ENCODE measurements at places on chromosomes 5 and 9.
A peak's percentile ranks its signal among the peaks of the same experiment; 100 is the strongest.

DNA sequence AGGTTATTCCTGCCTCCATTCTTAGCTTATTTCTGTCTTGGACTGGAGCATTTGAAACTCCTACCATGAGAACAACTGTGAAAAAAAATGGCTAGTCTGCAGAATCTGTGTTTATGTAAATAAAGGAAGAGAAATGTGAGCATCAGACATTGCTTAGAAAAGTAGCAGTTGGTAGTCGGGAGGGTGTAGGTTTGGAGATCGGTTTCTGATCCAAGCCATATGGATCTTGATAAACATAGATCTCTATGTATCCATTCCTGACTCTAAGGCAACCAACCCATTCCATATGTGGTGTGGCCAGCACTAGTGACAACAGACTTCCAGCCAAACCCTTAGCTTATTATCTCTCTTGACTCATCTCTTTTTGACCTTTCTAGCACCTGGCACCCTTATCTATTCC lies 127.1 kb downstream of the NMUR2 start:
- no peak for DNase-seq

DNA sequence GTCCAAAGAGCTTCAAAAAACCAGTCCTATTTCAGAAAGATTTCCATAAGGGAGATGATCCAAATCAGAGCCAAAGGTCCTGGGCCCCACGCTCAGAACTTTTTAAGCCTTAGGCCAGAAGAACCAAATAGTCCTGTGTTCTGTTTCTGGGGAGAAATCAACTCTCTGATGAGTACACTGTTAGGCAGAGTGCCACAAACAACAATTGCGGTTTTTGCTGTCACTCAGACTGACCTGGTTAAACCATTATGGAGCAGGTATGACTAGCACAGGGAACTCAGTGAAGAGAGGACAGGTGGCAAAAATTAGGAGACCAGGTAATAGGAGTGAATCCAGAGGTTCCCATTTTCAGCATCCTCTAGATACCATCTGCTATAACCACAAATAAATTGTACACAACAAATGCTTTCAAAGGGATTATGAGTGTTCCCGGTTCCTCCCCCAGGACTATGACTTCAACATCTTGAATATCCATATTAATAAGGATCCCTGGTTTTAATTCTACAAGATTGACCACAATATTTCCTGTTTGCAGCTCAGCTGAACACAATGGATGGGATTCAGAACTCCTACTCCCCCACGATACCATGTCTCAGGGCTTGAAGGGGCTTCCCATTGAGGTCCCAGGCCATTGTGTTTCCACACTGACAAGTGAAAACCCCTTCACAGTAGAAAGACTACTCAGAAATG lies 52.1 kb upstream of the FREM1 start:
- DNase-seq, result no peak

- DNase-seq, result no peak
Measured at GRCh38 chr5:146339715-146340259, 1.1 kb downstream of the POU4F3 start.

DNA sequence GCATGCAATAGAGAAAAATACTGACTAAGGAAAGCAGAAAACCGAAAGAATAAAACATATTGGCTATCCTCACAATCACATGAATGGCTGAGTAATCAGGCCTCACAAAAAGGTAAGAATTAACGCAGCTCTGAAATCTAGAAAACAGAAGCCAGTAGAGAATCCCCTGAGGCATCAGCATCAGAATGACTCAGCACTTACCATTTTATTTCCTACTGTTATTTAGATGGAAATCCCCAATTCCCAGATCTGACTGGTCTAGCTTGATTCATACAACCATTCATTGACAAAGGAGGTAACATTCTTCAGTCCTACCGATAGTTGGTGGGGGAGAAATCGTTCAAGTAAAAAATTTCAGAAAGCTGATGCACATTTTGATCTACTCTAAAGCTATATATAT lies 1408.4 kb upstream of the WWC1 start:
- no peak for DNase-seq

DNA sequence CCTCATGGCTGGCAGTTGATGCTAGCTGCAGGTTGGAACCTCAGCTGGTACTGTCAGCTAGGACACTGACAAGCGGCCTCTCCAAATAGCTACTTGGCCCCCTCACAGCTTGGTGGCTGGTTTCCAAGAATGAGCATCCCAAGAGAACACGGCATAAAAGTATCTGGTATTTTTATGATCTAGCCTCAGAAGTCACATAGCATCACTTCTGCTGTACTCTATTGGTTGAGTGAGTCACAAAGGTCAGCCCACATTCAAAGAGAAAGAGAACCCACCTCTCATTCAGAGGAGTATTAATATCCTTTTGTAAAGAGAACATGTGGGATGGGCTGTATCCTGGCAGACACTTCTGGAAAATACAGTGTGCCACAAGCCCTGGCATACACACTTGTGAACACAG lies 6.0 kb upstream of the SIL1 start:
- no peak for DNase-seq

GRCh38 chr9:125475385-125475784 lies 213.8 kb downstream of the GAPVD1 start:
- no peak for DNase-seq

DNA sequence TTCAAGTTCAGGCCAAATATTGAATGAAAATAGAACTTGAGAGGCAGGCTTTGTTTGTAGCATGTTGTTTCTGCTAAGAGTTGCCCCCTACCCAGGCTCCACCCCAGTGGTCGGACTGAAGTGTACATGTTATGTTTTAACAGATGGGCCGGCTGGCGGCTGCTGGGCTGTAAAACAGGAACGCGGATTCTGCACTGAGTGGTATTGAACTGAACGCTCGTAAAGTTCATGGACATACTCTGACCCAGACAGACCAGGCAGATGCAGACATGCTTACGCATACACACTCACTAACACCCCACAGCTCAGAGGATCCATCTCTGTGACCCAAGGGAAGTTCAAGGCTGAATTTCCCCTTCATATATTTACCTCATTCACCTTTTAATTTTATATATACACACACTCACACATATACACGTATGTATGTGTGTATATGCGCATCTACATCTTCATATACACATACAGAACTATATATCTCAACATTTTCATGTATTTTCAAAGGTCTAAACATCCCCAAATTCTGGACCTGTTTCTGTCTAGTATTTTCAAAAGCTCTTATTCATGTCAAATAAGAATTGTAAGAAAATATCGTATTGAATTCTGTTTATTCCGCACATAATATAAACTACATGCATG lies 1.4 kb downstream of the MARCHF3 start:
- DNase-seq, result peak; percentile 24

- DNase-seq, result no peak
Measured at GRCh38 chr5:180302256-180302655, 10.4 kb upstream of the MAPK9 start.

- no peak for DNase-seq
Measured at GRCh38 chr9:84070590-84070989, 90.0 kb downstream of the RMI1 start.

DNA sequence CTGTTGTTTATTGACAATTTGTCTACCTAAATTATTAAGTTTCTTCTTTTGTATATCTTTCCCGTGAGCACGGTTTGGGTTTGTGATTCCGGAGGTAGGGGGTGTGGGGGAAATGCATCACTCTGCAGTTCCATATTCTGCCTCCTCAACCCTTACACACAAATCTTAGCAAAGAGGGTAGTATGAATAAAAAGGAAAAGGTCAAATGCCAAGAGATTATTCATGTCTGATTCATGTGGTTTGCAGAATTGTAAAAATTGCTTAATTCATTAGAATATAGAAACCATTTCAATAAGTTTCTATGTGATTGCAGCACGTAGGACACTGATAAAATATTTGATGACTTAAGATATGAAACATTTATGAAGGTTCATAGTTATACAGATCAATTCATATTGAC lies 601.9 kb downstream of the SEMA5A start:
- DNase-seq, result no peak

DNA sequence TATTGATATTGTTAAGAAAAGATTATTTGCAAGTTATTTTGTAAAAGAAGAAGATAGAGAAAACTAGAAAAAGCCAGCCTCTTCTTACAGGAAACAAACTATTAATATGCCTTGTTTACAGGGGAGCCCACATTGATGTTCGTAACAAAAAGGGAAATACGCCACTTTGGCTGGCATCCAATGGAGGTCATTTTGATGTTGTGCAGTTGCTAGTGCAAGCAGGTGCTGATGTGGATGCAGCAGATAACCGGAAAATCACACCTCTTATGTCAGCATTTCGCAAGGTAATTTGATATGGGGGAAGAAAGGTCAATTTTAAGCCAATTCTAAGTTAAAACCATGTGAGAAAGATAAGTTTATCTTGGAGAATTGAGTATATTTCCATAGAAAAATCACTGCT lies 37.6 kb upstream of the EIF4EBP3 start:
- DNase-seq, result no peak

- no peak for DNase-seq
Measured at GRCh38 chr9:137387891-137388560, 34.9 kb downstream of the EXD3 start.

GRCh38 chr9:20524776-20525175 lies 97.5 kb downstream of the MLLT3 start:
- DNase-seq, result no peak

DNA sequence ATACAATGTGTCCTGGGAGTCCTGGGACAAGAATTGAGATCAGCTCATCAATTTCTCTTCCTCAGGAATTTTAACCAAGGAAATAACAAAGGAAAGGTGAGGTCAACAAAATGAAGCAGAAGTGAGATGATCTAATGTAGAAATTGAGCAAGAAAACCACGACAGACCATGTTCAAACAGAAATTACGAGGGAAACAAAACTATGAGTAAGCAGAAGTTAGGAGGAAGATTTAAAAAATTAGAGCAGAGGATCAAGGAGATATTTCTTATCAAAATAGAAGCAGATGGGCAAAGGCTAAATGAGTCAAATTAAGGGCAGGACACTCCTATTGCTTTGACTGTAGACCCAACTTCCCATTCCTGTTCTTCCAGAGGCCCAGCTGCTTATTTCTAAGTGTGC lies 97.4 kb downstream of the HINT1 start:
- no peak for DNase-seq

GRCh38 chr5:8993031-8993430 lies 552.8 kb downstream of the SEMA5A start:
- peak; percentile 18 for DNase-seq

DNA sequence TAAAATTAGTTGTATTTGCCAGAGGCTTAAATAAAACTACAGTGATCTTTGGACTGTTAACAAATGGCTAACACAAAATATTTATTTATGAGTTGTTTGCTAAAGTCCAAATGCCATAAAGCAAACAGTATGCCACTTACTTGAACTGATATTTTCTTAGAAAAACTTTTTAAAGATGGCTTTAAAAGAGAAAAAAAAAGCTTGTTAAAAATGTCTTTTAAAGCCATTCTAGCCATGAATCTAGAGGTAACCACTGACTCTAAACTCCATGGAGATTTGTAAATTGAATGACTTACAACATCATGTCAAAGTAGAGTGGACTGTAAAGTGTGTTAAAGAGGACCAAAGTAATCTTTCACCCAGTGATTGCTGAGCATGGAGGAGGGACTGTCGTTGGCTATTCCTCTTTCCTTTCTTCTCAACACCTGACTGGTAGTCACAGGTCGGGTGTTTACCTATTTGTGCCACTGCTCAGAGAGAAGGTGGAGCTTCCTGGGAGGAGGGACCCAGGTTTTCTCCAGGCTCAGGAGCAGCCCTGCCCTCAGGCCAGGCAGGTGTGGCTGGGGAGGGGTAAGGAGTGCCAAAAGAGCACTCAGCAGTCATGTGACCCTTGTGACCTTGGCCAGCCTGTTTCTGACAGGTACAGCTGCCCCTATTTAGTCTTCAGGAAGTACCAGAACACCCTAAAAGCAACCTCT lies 69.1 kb upstream of the TJP2 start:
- DNase-seq, result no peak

GRCh38 chr5:110590187-110590586 lies 136.3 kb downstream of the TMEM232 start:
- no peak for DNase-seq

GRCh38 chr9:99465231-99465907 lies 243.3 kb downstream of the SEC61B start:
- DNase-seq, result no peak

GRCh38 chr9:95463148-95464060 lies 53.4 kb downstream of the PTCH1 start:
- DNase-seq, result peak; percentile 26

GRCh38 chr5:159712672-159713071 lies 203.6 kb upstream of the ADRA1B start:
- DNase-seq, result no peak

- no peak for DNase-seq
Measured at GRCh38 chr9:112546149-112547012, 59.8 kb downstream of the KIAA1958 start.
